ENCODE measurements at places on chromosomes 2 and 18.

DNA sequence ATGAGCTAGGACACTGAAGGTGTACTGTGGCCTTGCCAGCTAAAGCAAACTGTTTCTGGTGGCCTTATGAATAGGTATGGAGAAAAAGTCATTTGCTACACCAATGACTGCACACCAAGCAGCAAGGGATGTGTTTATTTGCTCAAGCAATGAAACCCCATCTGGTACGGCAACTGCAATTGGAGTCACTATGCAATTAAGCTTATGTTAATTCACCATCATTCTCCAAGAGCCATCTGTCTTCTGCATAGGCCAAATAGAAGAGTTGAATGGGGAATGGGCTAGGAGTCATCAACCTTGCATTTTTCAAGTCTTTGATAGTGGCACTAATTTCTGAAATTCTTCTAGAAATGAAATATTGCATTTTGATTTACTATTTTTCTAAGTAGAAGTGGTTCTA is 372.0 kb downstream of the KCNJ3 start:
- DNase-seq, result no peak

DNA sequence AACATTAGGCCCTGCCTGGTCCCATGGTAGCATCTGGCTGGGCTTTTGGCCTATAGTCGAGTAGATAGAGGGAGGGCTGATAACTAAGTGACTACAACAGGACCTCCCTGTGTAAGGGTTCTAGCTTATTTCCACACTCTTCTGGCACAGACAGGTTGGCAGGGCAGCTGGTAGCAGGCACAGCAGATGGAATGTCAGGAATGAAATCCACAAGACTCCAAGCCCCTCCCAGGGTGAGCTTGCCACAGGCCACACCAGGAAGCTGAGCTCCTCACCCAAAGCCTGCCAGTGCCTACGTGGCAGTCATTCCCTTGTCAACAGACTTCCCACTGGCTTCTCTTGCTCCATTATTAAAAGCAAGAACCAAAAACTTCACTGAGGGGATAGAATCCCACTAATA is 20.7 kb upstream of the C1QL2 start:
- no peak for DNase-seq

- DNase-seq, result peak; percentile 73
These were observed 75.5 kb upstream of the KLF7 start for GRCh38 chr2:207241198-207241597.

DNA sequence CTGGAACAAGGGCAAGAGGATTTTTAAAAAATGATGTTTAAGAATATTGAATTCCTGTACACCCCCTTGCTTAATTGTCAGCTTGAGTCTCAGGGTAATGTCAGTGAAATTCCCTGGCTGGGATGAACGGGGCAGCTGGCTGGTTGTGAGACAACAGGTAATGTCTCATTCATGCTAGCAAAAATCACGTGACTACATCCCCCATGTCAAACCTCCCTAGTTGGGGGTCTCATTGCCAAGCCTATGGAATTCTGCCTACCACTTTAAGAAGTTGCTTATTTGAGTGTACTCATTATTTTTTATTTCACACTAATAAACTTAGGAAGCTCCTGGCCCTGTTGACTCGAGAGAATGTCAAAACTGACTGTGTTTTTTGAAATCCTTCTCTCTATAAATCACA is 218.3 kb downstream of the ICOS start:
- DNase-seq, result no peak

GRCh38 chr2:74585406-74586185 is 31.1 kb downstream of the DOK1 start:
- peak; percentile 34 for DNase-seq

DNA sequence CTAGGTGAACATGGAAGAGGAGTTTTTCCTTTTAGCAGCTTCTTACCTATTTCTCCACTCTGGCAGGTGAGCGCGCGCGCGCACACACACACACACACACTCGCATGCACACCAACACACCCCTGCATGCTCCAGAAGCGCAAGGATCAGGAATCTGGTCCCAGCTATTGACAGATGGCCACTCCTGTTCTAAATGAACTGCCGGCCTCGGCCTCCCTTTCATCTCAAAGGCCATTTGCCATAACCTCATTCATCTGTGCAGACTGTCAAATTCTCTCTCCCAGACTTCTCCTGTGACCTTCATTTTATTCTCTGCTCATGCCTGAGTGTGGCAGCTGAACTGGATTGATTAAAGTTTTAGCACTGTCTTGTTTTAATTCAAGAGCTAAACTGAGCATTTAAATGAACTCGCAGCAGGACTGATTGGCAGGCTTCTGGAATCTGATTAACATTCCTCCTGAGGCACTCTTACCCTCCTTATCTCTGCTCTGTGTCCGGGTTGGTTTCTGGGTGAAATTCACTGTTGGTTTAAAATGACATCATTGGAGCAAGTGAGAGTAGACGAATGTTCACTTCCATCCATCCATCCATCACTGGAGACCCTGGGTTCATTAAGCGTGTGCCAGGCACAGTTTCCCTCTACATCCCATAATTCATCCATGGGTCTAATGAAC is 58.8 kb downstream of the FECH start:
- no peak for DNase-seq

DNA sequence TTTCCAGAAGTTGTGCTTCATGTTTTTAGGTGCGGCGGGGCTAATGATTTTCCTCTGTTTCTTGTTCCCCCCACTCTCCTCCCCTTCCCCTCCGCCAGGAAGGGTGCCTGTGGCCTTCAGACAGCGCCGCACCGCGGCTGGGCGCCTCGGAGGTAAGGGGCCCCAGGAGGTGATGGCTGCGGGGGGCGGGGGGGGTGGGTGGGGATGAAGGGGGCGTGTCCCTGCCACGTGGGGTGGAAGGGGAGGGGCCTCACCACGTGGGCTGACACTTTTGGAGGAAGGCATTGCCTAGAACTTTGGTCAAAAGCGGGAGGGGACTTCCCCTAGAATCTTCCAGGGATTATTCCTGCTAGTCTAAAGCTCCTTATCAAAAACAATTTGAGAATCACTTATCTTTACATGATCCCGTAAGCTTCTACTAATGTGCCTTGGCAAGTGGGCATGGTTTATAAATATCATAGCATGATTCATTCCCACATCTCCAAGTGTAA is 83.1 kb downstream of the FAM210A start:
- DNase-seq, result no peak

- DNase-seq, result no peak
These were observed 3.6 kb upstream of the IL1A start for GRCh38 chr2:112787729-112788393.

- peak; percentile 21 for DNase-seq
These were observed 300.4 kb downstream of the KCNS3 start for GRCh38 chr2:18178736-18179349.

- no peak for DNase-seq
These were observed 128.8 kb downstream of the TTC32 start for GRCh38 chr2:19772981-19773380.

DNA sequence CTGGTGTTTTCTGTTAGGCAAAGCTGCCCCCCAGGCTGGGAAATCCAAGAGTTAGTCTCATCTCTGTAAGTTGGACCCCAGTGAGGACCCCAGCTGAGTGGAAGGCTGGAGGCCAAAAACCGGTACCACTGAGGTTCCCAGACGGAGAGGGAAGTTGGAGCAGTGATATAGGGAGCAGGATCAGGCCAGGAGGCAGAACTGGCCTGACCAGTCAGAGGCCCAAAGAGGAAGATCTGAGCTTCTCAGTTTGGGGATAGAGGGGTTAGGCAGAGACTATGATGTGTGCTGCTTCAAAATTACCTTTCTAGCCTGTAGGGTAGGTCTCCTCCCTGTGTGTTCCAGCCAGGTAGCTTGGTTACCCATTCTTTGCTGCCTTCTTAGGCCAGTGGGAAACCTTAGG is 4.6 kb upstream of the RNF181 start:
- DNase-seq, result no peak

GRCh38 chr2:212669761-212670160 is 131.2 kb upstream of the ERBB4 start:
- DNase-seq, result no peak

- DNase-seq, result no peak
These were observed 137.8 kb upstream of the GATA6 start for GRCh38 chr18:22031611-22032010.

DNA sequence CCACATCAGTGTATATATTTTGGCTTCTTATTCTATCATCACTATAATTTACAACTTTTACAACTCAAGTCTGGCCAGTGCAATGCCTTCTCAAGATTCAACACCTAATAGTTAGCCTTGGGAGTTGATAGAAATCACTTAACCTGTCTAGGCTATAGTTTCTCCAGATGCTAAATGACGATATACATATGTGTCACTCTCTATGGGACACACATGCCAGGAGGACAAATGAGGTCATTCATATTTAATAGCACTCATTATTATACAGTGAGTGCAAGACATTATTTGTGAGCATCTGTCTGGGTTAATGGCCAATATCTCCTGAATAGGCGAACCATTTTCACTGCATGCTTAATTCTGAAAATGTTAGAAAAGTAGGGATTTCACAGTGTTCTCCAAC is 89.8 kb downstream of the ALK start:
- DNase-seq, result no peak

GRCh38 chr2:187842978-187843847 is 289.0 kb upstream of the TFPI start:
- DNase-seq, result no peak

DNA sequence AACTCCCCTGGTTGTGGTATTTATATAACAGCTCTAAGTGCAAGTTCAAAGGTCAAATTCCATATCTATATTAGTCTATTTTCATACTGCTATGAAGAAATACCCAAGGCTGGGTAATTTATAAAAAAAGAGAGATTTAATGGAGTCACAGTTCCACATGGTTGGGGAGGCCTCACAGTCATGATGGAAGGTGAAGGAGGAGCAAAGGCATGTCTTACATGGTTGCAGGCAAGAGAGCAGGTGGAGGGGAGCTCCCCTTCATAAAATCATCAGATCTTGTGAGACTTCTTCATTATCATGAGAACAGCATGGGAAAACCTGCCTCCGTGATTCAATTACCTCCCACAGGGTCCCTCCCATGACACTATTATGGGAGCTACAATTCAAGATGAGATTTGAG is 179.6 kb upstream of the FBXO11 start:
- DNase-seq, result no peak

- no peak for DNase-seq
These were observed 289.6 kb downstream of the PTPRM start for GRCh38 chr18:7856733-7857132.

DNA sequence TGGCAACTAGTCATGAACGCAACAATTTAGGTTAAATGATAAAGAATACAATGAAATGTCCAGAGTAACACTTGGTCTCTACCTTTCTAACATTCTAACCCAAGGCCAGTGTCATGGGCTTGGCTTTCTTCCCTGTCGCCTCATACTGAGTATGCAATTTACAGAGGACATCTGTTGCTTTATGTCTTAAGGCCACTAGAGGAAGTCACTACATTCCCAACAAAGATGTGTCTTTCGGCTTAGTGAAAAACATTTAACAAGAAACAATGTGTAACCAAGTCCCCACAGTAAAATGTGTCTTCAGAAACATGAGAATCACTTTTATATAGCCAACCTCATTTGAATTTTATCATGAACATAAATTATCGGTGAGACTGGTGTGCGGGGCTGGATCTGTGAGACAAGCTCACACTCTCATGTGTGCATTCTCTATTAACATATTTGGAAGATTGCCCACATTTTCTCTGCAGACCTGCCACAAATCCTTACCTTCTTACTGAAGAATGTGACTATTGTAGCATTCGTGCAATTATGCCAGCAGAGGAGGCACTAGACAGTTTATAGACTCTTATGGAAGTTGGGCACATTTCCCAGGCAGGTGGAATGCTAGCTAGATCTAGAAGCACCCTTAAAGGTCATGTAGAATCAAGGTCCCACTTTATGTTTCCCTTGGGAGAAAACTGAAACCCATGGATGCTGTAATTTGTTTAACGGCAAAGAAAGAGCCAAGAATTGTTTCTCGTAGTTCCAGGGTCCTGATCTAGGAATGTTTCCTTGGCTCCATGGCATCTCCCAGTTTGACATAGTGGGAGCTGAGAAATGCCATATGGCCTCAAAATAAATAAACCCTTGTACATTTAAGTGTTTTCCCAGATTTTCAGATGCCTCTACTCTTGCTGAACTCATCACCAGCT is 101.8 kb downstream of the CD226 start:
- no peak for DNase-seq

- DNase-seq, result no peak
These were observed 28.7 kb upstream of the HNMT start for GRCh38 chr2:137935591-137935990.

GRCh38 chr2:239462671-239463506 is 62.1 kb upstream of the HDAC4 start:
- DNase-seq, result no peak

DNA sequence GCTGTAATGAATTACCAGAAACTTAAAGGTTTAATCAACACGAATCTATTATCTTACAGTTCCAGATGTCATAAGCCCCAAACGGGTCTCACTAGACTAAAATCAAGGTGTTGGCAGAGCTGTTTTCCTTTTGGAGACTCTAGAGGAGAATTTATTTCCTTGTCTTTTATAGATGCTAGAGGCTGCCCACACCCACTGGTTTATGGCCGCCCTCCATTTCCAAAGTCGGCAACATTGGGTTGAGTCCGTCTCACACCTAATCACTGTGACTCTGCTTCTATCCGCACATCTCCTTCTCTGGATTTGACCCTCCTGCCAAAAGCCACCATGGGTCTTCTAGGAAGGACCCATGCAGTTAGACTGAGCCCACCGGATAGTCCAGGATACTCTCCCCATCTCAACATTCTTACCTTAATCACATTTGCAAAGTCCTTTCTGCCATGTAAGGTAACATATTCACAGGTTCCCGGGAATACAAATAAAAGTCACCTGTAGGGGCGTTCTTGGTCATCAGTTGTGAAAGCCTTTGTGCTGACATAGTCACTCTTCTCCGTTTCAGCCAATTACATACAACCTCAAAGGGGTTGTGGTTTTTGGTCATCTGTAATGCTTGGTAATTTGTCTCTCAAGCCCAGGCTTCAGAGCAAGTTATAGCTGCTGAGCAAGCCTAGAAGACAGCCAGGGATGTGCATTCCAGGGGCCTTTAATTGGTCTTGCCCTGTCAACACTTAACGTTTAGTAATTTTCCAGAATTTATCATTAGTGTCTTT is 179.4 kb downstream of the ANTXR1 start:
- DNase-seq, result no peak

GRCh38 chr2:25341011-25341727 is 556 bp downstream of the DNMT3A start:
- no peak for DNase-seq

DNA sequence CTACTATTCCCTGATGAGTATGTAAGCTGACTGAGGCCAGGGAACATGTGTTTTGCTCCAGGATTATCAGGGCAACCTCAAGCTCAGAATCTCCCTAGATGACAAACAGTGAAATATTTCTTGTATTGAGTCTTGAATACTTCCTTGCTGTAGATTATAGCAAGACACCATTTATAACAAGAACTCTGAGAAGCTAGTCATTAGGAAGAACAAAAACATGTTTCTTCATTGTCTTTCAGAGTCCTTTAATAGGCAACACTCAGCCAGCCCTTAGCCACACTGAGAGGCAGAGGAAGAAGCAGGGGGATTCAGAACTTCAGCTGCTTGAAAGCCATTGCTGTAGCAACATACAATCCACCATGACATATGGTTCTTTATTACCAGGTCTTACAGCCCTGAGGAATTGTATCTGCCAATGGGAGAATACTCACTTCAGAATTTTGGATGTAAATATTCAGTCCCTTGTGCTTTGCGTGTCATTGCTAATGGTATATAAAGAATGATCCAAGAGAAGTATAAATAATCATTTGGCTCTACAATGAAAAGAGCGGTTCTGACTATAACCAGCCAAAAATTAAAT is 117.5 kb upstream of the NCKAP5 start:
- DNase-seq, result no peak

Data from activated T-cell treated with anti-CD3 and anti-CD28 coated beads, Interleukin-2, amount 50 U/mL, for 48 hours (primary cell).